ENCODE measurements at places on chromosomes 12 and 14. TPM values are rescaled to one million over a fixed set of nuclear protein-coding genes. Genes with fewer than 3 reads are reported as not detected.

GRCh38 chr12:115473257-115473956, 789.4 kb upstream of the TBX3 start:
- DNase-seq: no peak

DNA sequence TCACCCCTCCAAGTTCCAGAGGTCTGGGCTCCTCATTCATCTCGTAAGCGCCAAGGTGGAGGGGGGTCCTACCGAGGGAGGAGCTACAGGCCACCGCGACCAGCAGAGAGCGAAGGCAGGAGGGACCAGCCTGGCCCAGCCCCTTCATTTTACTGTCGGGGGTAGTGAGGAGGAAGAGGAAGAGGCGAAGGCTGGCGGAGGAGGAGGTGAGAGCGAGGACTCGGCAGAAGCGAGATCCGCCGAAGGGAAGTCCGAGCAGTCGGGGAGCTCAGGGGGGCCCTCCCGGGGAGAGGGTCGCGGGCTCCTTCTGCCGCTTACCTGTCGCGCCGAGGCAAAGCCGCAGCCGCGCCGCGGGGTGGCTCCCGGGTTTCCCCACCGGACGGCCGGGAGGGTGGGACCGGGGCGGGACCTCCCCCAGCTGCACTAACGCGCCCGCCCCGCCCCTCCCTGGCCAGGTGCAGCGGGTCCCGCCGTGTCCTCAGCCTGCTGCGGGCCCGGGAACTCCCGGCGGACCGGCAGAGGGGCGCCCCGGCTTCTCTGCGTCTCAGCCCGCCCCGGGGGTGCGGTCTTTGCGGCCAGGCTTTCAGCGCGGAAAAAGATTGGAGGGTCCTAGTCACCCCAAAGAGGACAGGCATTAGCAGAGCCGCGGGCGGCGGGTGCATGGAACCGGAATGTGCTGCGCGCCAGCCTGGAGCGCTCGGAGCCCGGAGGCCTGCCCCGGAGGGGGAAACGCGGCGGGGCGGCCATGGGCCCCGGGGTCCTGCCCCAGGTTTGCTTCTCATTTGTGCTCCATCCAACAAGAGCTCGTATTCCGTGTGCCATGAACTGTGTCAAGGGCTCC, at the start of gene GALNT6:
GALNT6 (minus strand) TSS at position 124 of the 841 bp plus-strand sequence. CDS start 11,625 bp downstream, outside the sequence.
- DNase-seq: peak; percentile 42

DNA sequence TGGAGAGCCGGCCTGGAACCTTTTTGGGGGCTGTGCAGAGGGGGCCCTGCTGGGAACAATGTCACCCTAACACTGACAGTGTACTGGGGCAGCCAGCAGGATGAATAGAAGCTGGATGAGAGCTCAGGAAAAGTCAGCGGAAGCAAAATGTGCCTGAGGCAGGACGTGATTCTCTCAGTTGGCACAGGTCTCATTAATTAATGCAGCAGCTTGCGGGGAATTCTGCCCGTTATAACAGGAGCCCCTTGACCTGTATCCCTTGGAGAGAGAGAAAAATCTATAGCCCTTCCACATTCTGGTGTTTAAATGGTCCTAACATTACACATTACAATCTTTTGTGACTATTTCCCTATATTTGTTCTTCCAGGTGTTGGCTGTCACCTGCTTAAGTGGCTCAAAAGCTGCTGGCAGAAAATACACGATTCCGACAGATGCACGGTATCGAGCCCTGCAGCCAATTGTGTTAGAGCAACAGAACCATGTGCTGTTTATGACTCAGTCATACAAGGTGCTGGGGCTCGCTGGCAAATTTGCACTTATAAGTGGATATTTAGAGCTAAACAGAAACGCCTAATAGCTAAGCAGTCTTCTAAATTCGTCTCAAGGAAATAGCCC, 854.7 kb downstream of the AACS start:
- no peak for DNase-seq

GRCh38 chr12:109100741-109101140, 3.3 kb downstream of the UNG start:
- DNase-seq: no peak

DNA sequence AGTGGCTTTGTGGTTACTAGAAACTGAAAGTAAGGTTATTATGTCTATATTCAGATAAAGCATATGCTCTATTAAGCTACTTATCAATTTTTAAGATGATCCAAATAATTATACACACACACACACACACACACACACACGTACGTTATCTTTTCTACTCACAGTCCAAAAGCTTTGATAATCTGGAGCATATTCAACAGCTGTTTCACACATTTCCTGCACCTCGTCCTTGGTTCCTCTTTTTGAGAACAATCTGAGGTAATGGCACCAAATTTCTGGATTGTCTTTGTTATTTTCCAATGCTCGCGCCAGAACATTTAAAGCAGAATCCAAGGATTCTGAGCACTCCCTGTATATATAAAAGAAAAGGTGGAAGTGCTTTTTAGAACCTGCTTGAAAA, 37.5 kb downstream of the ZFC3H1 start:
- no peak for DNase-seq

- DNase-seq: no peak
Measured at GRCh38 chr12:8064131-8064530, 2.0 kb downstream of the C3AR1 start.

- no peak for DNase-seq
Measured at GRCh38 chr12:114882083-114882482, 198.1 kb upstream of the TBX3 start.

- no peak for DNase-seq
Measured at GRCh38 chr14:54446161-54446693, 5.1 kb upstream of the CNIH1 start.

GRCh38 chr14:75877292-75877691, 104.5 kb downstream of the TGFB3 start:
- DNase-seq: peak; percentile 89

DNA sequence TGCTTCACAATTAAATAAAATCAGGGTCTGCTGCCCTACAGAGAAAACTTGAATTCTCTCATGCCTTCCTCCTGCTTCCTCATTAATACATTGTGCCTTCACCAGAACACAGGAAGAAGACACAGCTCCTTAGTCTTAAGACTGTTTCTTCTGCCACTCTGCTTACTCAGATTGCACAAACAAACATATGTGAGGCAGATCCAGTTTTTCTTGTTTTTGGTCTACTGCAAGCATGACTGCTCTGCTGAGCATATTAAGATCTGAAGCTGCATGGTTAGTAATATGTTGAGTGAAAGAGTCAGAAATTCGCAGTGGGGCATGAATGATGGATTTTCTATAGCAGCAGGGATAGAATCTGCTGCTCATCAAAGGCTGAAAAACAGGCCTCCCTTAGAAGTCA, 321.1 kb upstream of the STXBP6 start:
- no peak for DNase-seq

DNA sequence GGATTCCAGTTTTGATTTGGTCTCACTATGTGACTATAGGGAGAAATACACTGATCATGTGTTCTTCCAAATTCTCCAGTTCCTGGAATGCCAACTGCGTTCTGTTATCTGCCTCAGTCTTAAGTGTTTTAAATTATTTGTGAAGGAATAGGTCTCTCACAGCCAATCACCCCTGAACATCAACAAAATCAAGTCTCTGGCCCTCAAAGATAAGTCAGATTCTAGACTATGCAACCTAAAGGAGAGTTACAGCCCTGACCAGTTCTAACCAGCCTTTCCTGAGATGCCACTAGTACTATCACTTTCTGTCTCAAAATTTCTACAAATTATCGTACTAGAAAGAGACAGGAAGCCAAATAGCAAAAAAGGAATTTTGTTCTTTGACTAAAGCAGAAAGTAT, 22.3 kb downstream of the ZFC3H1 start:
- DNase-seq: no peak

GRCh38 chr14:93720981-93721483, 67.3 kb downstream of the PRIMA1 start:
- DNase-seq: no peak

- DNase-seq: no peak
Measured at GRCh38 chr14:23125933-23126524, 7.0 kb upstream of the CEBPE start.

GRCh38 chr12:68403711-68404110, 71.5 kb upstream of the MDM1 start:
- DNase-seq: peak; percentile 57

GRCh38 chr12:109191621-109192250, 75.3 kb downstream of the ACACB start:
- peak; percentile 75 for DNase-seq

GRCh38 chr14:73723797-73724661, 9.8 kb upstream of the PNMA1 start:
- peak; percentile 94 for DNase-seq

DNA sequence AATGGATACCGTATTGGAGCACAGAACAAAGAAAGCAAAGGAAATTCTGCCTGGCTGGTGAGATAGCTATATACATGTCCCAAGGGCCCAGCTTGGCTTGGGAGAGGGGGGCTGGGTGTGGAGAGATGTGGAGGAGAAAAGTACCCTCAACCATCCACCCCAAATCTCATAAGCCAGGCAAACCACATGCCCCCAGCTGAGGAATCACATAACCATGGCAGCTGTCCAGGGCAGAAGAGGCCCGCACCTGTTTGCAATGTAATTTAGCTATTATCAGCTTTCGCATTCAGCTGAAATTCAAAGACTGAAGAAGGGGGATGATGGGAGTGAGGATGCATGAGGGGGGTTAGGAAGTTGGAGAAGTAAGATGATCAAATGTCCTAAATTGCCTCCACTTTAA, 196.1 kb downstream of the TBX5 start:
- no peak for DNase-seq

DNA sequence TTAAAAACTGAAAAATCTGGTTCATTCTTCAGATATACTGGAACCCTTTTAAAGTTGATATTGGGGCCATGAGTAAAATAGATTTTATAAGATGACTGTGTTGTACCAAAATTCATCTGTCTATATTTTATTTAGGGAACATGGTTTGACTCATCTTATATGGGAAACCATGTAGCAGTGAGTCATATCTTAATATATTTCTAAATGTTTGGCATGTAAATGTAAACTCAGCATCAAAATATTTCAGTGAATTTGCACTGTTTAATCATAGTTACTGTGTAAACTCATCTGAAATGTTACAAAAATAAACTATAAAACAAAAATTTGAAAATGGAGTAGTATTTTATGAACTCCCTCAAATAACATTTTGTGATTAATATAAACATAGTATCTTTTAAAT, 14.2 kb downstream of the PTGER2 start:
- DNase-seq: no peak

GRCh38 chr12:105504286-105504685, 173.8 kb downstream of the C12orf75 start:
- DNase-seq: no peak

DNA sequence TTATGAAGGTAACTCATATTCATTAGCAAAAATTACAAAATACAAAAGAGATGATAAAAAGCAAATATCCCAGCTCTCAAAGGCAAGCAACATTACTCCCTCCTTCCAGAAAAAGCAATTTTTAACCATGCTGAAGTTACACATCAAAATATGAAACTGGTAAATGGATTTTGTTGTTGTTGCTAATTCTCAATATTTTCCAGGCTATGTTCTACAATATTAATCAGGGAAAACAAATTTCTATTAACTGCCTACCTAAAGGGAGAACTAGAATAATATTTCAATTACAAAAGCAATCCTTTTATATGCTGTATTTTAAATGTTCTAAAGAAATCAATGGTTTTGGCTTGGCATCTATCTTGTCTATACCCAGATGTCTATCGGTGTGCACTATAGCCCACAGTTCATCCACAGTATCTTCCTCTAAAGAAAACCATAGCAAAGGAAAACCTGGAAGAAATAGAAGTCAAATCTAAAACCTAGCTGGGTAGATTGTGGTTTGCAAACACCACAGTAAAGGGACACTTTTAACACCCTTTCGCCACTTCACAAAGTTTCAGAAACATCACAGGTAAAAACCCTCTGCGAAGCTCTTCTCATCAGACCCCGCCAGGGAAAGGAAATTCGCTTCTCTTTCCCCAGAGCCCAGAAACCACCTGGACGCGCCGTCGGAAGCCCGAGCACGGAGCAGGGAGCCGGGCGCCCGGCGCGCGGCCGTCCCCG, 32.0 kb downstream of the TC2N start:
- no peak for DNase-seq

DNA sequence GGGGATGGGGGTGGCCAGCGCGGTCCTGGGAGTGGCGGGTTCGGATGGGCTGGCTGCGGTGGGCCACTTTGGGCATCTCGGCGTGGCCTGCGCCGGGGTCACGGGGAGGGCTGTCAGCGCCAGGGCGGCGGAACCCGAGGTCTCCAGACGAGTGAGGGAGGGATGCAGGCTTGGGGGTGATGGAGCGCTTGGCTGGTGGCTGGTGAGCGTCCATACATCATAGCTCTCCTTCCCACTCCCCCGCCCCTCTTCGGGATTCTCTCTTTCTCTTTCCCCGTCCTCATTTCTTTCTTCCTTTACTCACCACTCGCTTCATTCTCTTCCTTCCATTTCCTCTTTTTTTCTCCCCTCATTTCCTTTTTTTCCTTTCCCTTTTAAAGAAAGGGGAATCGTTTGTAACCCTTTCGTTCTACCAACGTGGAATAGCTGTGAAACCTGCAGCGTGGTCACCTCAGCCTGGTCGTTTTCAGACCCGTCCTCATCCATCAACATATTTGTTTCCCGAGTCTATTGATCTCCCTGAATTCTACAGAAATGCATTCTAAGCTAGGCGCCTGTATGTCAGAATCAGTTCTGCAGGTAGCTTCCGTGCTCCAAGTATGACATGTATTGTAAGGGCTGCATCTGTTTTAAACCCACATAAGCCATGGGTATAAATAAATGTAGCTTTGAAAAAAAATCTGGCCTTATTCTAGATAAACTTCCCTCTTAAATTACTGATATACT, 260.3 kb upstream of the E2F7 start:
- DNase-seq: peak; percentile 25

DNA sequence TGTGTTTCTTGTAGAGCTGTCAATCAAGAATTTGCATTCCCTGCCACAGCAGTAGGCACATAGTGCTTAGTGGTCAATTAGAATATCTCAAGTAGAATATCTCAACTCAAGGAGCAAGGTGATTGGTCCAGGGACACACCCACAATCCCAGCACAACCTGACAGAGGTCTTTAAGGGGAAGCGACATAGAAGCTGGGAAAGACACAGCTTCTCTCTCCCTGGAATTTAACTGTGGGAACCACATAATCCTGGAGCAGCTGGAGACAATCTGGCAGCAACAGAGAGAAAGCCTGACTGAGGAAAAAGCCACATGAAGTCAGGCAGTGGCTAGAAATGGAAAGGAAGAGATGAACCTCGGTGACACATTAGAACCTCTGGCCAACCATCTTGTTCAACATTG, 85.7 kb upstream of the LMO3 start:
- no peak for DNase-seq

GRCh38 chr14:29895591-29896083, 32.0 kb downstream of the PRKD1 start:
- no peak for DNase-seq

- DNase-seq: no peak
Measured at GRCh38 chr12:49233842-49234526, 30.9 kb upstream of the TUBA1C start.

- no peak for DNase-seq
Measured at GRCh38 chr12:84696281-84696680, 216.3 kb downstream of the SLC6A15 start.

GRCh38 chr12:55019784-55020183, at the start of gene NEUROD4:
TSS of gene NEUROD4 (plus strand) at chr12:55019974. CDS start at chr12:55026440, 6,466 bp downstream.
- DNase-seq: peak; percentile 81

Gene TMED8
- 15.4 TPM for total RNA-seq

Gene FAM90A1
- 0.17 TPM for total RNA-seq

Gene HOXC12
- total RNA-seq: 6.0 TPM

Gene CCDC63
- not detected for total RNA-seq

Gene TSPAN19
- 0.91 TPM for total RNA-seq

Gene IL23A
- total RNA-seq: 1.1 TPM

Gene ACOT6
- total RNA-seq: not detected

Gene COPS7A
- total RNA-seq: 96.6 TPM

Measured in Daoy (cell line).